Inflammatory macrophage (primary cell): ENCODE measurements at places on chromosomes 4 and X.

GRCh38 chrX:31459361-31459760 lies 387.5 kb upstream of the FTHL17 start:
- DNase-seq = no peak

- DNase-seq = no peak
Observed at GRCh38 chr4:69764311-69764710, 3.9 kb upstream of the SULT1B1 start.

- DNase-seq = no peak
Observed at GRCh38 chr4:28686618-28687017, 1826.0 kb downstream of the STIM2 start.

DNA sequence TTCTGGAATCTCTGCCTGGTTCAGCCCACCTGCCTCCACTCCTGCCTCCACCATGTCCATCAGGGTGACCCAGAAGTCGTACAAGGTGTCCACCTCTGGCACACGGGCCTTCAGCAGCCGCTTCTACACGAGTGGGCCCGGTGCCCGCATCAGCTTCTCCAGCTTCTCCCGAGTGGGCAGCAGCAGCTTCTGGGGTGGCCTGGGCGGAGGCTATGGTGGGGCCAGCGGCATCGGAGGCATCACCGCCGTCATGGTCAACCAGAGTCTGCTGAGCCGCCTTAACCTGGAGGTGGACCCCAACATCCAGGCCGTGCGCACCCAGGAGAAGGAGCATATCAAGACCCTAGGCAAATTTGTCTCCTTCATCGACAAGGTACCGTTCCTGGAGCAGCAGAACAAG lies 28.4 kb upstream of the GABRA3 start:
- no peak for DNase-seq

DNA sequence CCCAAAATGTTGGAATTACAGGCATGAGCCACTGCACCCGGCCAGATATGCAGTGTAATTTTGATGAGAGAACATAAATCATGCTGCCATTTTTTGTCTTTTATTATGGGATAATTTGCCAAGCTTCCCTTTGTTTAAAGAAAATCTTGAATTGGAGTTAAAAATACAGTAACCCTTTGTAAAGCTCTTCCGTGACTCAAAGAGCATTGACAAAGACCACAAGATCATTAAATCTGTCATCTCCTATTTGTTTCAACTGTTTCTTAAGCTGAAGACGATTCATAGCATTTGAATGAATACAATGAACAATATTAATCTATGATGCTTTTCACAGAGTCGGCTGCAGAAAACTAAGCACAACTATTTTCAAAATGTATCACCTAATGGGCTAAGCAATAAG lies 132.6 kb downstream of the ANAPC4 start:
- DNase-seq = no peak

- no peak for DNase-seq
Observed at GRCh38 chr4:118279920-118280432, 72.8 kb downstream of the PRSS12 start.
